NCI-H524 (cell line): ENCODE measurements at places on chromosomes 1 and 21.
A peak's percentile ranks its signal among the peaks of the same experiment; 100 is the strongest.

- no peak for DNase-seq
Observed at GRCh38 chr1:12593621-12594066, 24.4 kb downstream of the DHRS3 start.

DNA sequence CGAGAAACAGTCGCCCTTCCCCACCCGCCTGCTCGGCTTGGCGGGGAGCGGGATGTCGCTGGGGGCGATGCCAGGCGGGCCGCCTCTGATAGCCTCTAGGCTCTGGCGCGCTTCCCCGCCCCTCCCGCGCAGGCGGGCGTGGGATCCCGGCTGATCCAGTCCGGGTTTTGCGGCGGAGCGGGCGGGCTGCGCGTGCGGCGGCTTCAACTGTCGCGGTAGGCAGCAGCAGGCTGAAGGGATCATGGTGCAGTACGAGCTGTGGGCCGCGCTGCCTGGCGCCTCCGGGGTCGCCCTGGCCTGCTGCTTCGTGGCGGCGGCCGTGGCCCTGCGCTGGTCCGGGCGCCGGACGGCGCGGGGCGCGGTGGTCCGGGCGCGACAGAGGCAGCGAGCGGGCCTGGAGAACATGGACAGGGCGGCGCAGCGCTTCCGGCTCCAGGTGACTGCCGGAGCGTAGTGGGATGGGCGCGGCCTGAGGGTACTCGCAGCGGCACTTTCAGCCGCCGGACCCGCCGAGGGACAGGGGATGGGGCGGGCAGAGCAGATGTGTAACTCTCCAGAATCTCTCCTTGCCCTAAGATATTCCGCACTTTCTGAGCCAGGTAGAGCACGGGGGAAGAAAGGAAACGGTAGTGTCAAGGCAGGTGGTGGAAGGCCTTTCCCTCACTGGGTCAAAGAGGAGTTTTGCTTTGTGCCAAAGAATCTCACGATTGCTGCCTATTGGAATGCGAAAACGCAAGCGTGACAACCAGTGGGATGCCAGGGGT lies at the start of gene FAAH:
Gene FAAH, plus strand, starts transcription at position 210 of the 764 bp plus-strand sequence. Its CDS starts 32 bp downstream, at position 242.
- DNase-seq: peak; percentile 31

DNA sequence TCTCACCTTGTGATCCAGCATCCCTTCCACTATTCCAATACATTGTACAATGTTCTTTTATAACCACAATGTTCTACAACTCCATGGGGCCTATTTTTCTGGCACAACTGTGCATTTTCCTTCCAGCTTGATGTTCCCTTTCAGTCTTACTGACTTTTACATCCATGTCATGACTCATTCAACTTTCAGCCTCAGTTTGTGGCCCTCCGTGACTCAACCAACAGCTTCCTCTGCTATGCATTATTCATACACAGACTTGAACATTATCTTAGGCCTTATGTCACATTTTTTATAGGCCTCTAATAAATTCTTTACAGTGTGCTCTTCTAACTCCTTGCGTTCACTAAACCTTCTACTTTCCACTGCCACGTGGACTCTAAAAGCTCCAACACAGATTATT lies 119.4 kb upstream of the PRMT6 start:
- no peak for DNase-seq

- no peak for DNase-seq
Observed at GRCh38 chr1:25907601-25908000, 1.4 kb upstream of the STMN1 start.

- no peak for DNase-seq
Observed at GRCh38 chr1:246772686-246773085, 48.5 kb downstream of the SCCPDH start.

- DNase-seq: peak; percentile 57
Observed at GRCh38 chr1:214584805-214585766, 17.9 kb upstream of the CENPF start.

DNA sequence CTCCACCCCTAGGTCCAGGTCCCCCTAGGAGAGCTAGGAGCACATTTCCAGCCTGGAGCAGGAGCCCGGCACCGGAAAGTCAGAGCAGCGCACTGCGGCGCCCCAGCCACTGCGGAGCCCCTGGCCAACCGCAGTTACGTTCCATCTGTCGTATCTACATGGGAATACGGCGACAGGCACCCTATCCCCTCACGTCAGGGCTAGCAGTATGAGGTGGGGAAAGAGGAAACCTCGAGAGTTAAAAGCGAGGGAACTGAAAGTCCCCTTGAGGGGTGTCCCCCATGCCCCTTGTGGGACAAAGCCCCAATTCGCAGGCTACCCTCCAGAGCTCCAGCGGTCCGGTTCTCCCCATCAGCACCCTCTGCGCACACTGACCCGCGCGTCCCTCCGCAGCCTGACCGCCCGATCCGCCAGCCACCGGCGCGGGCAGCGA lies 995 bp downstream of the COLGALT2 start:
- peak; percentile 48 for DNase-seq

DNA sequence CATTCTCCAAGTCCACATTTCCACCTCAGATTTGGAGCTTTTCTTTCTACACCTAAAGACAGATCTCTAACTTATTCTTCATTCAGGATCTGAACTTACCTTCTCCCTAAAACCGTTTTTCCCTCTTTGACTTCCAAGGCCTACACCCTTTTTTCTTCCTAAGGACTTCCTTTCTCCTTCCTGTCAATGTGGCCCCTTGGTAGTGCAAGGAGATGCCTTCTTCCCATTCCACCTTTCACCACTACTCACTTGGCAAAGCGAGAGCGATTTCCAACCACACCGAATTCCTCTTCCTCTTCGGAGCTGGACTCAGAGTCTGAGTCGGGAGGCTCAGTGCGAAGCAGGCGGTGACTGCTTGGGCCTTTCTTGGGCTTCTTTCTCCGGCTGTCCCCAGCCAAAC lies 1.3 kb downstream of the EFCAB14 start:
- no peak for DNase-seq

DNA sequence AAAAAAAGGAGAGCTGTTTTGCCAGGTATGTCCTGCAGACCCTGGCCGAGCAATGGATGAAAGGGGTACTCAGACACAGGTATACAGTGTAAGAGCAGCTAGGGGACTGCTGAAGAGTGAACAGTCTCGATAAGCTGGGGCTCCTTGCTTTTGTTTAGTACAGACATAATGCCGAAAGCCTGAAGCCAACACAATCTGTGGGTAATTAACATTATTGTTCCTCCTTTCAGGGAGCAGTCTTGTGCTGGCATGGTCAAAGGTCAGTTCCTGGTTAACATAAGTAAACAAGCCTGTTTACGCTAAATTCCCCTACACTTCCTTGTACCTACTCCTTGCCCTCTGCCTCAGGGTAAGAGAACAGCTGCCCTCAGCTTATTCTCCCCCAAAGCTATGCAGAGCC lies 272.3 kb upstream of the ST6GALNAC5 start:
- no peak for DNase-seq

DNA sequence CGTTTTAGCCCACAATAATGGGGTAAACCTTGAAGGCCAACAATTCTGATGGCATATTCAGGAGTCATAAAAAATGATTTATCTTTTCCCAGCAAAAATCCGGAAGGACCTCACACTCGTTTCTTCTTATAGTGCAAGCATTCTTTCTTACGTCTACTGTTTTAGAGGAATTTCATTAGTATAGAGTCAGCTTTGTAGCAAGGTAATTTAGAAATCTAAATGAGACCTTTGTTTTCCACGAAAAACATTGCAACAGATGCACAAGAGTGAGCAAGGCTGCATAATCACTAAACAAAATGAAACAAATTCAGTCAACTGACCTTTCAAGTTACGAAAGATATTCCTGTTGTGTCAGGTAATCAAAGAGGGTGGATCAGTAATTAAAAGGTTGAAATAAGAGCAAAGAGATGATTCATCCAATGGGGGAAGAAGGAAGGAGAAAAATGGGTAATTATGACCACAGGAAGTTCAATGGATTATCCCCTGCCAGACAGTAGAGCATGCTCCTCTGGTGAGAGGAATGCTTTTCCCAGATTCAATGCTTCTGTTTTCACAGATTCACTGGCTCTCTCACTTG lies 560 bp upstream of the CSDE1 start:
- DNase-seq: no peak

DNA sequence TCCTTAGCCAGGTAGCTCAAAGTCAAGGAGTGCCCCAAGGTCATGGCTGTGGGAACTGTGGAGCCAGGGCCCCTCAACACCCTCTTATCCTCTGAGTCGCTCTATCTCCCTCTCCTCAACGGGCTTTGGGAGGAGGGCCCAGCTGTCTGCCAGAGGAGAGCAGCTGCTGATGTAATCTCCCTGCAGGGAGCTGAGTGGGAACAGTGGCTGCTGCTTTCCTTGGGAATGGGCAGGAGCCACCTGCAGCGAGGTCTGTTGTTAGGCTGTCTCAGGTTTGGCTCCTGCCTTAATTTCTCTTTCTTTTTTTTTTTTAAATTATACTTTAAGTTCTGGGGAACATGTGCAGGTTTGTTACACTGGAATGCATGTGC lies 58.8 kb upstream of the MAP1LC3C start:
- peak; percentile 78 for DNase-seq

DNA sequence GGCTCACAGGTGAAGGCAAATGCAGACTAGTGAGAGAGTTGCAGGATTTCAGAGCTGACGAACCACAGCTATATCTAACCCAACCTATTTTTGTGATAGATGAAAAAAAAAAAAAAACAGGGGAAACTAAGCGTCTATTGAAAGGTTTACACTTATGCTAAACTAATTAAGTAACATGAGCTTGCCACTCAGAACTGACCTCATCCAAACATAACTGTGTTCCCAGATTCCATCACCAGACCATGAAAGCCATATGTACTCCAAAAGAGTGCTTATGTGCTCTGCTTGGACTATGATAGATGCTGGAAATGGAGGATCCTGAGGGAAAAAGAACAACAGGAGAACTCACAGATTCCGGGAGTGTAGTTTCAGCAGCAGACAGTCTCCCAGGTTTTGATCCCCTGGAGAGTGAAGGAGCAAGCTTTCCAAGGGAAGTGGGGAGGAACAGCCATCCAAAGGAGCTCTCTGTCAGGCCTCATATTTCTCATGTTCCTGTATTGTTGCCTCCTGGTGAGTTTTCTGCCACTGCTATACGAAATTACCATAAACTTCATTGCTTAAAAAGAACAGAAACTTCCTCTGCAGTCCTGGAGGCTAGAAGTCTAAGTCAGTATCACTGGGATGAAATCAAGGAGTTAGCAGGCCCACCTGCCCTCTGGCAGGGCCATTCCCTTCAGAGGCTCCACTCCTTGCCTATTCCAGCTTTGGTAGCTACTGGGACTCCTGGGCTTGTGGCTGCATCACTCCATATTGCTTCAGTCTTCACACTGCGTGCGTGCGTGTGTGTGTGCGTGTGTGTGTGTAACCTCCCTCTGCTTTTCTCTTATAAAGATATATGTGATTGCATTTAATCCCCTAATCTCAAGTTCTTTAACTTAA lies 38.1 kb downstream of the NIBAN1 start:
- no peak for DNase-seq

DNA sequence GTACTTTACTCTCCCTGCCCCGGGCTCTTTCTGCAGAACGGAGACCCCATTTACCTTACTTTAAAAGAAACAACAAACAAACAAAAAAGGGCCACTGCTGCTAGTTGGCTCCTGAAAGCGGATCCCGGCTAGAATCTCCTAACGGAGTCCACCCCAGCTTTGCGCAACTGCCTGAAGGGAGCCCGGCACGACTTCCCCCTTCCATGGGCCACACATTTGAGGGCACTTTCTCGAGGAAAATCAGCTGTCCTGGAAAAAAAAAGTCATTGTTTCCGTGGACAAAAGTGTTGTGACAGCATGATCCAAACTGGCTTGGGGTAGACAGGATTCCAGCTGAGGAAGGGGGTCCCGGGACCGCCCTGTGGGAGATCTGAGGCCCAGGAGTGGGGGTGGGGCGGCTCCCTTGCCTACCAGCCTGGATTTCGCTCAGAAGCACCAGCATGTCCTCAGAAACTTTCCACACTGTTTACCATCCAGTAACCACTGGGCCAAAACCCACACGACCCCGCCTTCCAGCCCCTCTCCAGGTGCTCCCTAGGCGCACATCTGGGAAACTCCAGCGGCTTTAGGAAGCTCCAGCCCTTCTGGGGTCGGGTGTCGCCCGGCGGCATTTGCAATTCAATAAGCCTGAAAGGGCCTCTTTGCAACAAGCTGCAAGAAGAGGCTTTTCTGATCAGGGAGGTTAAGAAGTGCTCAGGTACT lies 4.8 kb downstream of the RIPK4 start:
- peak; percentile 13 for DNase-seq

- DNase-seq: no peak
Observed at GRCh38 chr21:42163511-42163863, 55.5 kb upstream of the ABCG1 start.

- peak; percentile 15 for DNase-seq
Observed at GRCh38 chr1:23177438-23178380, 9.1 kb upstream of the LUZP1 start.

GRCh38 chr1:152961226-152961891 lies 9.1 kb upstream of the SPRR4 start:
- DNase-seq: no peak

DNA sequence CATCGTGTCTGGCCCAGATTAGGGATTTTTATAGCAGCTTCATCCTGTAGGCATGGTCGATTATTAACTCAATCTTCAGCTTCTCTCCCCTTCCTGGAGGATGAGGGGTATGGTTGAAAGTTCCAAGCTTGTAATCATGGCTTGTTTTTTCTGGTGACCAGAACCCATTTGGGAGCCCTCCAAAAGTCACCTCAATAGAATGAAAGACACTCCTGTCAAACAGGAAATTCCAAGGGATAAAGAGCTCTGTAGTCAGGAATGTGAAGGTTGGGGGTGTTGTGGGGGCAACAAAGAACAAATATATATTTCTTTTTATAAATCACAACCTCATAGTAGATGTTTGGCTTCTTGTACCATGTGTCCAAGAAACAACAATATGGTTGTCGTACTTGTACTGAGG lies 212.7 kb upstream of the ESRRG start:
- DNase-seq: no peak

- DNase-seq: no peak
Observed at GRCh38 chr1:184416481-184416880, 29.7 kb downstream of the C1orf21 start.

GRCh38 chr1:109782927-109783326 lies 19.2 kb upstream of the EPS8L3 start:
- DNase-seq: peak; percentile 15

GRCh38 chr21:14722841-14723483 lies 176.8 kb upstream of the SAMSN1 start:
- DNase-seq: no peak

GRCh38 chr1:197782722-197783360 lies 7.6 kb upstream of the DENND1B start:
- DNase-seq: no peak

GRCh38 chr1:203274603-203275381 lies 30.5 kb upstream of the BTG2 start:
- no peak for DNase-seq

DNA sequence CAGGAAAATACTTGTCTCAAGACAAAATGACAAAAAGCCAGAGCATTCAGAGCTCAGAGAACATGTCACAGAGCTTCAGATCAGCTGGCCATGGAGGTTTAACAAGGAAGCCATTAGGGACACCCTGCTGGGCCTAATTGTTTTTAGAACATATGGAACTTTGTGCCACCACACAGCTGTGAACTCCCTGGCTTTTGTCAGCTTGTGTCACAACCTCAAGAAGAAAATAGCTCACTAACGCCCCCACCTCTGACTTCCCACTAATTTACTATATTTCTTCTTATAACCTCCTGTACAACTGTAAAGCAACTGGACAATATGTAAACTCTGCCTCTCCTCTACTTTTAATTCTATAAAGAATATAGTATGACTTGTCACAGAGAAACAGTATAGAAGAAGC lies 21.0 kb upstream of the TDRD10 start:
- peak; percentile 86 for DNase-seq

GRCh38 chr1:58785442-58786058 lies 1.7 kb upstream of the JUN start:
- peak; percentile 50 for DNase-seq
